ENCODE measurements at places on chromosomes 3 and 15. TPM values are rescaled to one million over a fixed set of nuclear protein-coding genes. Genes with fewer than 3 reads are reported as not detected.

The LRRIQ4 gene
- total RNA-seq: not detected

The NEDD4 gene
- total RNA-seq: 12.9 TPM

GRCh38 chr15:91282486-91282885 lies 182.4 kb downstream of the SV2B start:
- no peak overlapping the region for H3K27ac ChIP-seq
- no peak for DNase-seq
- H3K4me3 ChIP-seq: no peak overlapping the region
- H3K36me3 ChIP-seq: no peaks in the 10 kb centered on the region

DNA sequence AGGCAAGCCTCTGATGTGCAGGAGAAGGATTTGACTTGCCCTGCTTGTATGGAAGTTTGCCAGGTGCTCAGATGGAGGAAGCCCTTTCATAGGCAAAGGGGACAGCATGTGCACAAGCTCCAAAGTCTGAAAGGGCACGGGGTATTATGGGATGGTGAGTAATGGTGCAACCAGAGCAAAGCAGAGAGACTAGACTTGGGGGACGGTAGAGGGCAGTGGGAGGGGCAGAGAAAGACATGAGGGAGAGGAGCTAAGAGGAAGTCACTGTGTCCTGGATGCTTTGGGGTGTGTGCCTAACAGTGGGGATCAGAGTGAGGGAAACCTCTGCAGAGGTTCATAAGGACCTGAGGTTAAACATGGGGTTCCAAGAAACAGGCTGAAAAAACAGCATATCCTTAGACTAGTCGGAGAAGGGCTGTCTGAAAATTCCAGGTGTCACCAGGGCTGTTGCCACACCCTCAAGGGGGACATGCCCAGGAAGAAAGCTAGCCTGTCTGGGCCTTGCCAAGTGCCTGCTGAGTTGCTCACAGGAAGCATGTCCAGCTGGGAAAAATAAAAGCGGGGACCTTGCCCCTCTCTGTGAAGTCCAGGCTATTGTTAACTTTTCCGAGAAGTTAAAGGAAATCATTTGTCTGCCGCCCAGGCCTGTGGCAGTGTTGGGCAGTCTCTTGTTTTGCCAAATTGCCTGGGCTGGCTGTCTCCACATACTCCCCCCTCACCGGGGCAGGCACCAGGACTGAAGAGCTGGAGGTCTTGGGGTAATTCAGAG lies 47.1 kb downstream of the HRH1 start:
- H3K27ac ChIP-seq: peak overlapping the region; percentile 49
- no peak overlapping the region for H3K4me3 ChIP-seq
- H3K27me3 ChIP-seq: no peaks in the 10 kb centered on the region
- no peaks in the 10 kb centered on the region for H3K4me1 ChIP-seq

- H3K36me3 ChIP-seq: no peaks in the 10 kb centered on the region
- no peak for DNase-seq
- H3K27me3 ChIP-seq: no peaks in the 10 kb centered on the region
- H3K27ac ChIP-seq: no peak overlapping the region
- no peak overlapping the region for H3K4me3 ChIP-seq
- no peaks in the 10 kb centered on the region for H3K4me1 ChIP-seq
Measured at GRCh38 chr15:36066757-36067156, 512.7 kb upstream of the CDIN1 start.

The CD86 gene
- total RNA-seq: 10.2 TPM

GRCh38 chr3:130894130-130894985 lies 474 bp downstream of the ATP2C1 start:
- H3K4me3 ChIP-seq: peak overlapping the region; percentile 93
- peaks cover 35% of the 10 kb centered on the region for H3K4me1 ChIP-seq
- H3K27me3 ChIP-seq: no peaks in the 10 kb centered on the region
- peak; percentile 14 for DNase-seq
- H3K36me3 ChIP-seq: no peaks in the 10 kb centered on the region

The SCN11A gene
- 0.30 TPM for total RNA-seq

DNA sequence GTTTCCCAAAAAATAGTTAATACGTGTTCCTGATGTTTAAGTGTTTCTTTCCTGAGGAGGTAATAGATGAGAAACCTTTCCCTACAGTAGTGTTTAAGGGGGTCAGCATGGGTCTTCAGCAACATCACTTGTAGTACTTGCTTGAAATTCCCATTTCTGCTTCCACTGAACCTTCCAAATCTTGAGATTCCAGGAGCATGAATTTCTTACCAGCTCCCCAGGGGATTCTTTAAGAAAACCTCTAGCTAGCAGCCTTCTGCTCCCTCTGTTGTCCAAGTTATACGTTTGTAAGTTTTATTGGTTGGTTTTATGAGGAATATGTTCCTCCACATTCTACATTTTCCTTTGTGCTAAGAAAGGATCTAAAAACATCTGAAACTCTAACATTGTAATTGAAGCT lies 38.2 kb upstream of the ACP3 start:
- no peak for DNase-seq
- H3K36me3 ChIP-seq: no peaks in the 10 kb centered on the region
- H3K4me3 ChIP-seq: no peak overlapping the region
- no peaks in the 10 kb centered on the region for H3K27me3 ChIP-seq

DNA sequence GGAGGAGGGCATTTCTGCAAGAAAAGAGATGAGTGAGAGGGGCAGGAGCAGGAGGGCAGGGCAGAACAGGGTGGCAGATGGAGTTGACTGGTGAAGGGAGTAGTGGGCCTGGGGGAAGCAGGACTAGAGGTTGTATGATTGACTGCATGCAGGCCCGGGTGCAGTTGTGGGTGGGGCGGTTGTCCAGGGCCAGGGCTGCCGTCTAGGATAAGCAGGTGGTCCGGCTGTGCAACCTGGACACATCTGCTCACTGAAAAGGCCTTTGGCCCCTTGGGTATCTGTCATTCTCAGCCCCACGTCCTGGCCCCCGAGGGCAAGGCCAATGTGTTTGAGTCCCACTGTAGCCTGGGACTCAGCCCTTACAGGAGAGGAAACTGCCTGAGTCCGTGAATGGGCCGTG lies 25.4 kb downstream of the ALS2CL start:
- no peak for DNase-seq
- no peak overlapping the region for H3K27ac ChIP-seq

The PIGBOS1 gene
- 35.8 TPM for total RNA-seq

GRCh38 chr3:157233923-157234322 lies 74.0 kb upstream of the CCNL1 start:
- H3K27me3 ChIP-seq: no peaks in the 10 kb centered on the region
- H3K36me3 ChIP-seq: no peaks in the 10 kb centered on the region
- H3K4me3 ChIP-seq: no peak overlapping the region
- DNase-seq: no peak
- no peaks in the 10 kb centered on the region for H3K4me1 ChIP-seq

GRCh38 chr3:157810924-157811718 lies 295.1 kb downstream of the SHOX2 start:
- H3K27ac ChIP-seq: no peak overlapping the region
- no peaks in the 10 kb centered on the region for H3K4me1 ChIP-seq
- no peak for DNase-seq
- no peak overlapping the region for H3K4me3 ChIP-seq
- no peaks in the 10 kb centered on the region for H3K27me3 ChIP-seq

DNA sequence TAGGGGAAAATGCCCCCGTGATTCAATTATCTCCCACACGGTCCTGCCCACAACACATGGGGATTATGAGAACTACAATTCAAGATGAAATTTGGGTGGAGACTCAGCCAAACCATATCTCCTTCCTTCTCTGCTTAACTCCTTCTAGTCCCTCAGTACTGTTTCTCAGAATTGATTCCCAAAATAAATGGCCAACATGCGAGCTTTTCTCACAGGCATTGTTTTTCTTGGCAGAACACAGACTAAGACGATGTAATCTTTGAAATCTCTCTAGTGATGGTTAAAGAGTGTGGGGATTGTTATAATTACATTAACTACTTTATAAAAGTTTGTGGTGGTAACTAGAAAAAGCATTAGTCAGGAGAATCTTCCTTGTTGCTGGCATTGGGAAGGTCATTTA lies 366.5 kb downstream of the LPP start:
- no peaks in the 10 kb centered on the region for H3K36me3 ChIP-seq
- no peaks in the 10 kb centered on the region for H3K27me3 ChIP-seq
- H3K4me1 ChIP-seq: no peaks in the 10 kb centered on the region

GRCh38 chr3:12972043-12972442 lies 101.2 kb downstream of the IQSEC1 start:
- DNase-seq: no peak
- H3K27me3 ChIP-seq: no peaks in the 10 kb centered on the region
- H3K4me1 ChIP-seq: peaks cover 7% of the 10 kb centered on the region
- H3K27ac ChIP-seq: no peak overlapping the region
- no peaks in the 10 kb centered on the region for H3K36me3 ChIP-seq

GRCh38 chr3:43481375-43481774 lies 140.4 kb downstream of the ANO10 start:
- H3K36me3 ChIP-seq: no peaks in the 10 kb centered on the region
- no peak overlapping the region for H3K4me3 ChIP-seq
- H3K27me3 ChIP-seq: no peaks in the 10 kb centered on the region
- no peak for DNase-seq
- H3K4me1 ChIP-seq: peaks cover 6% of the 10 kb centered on the region

GRCh38 chr3:179811321-179812095 lies 158.7 kb downstream of the USP13 start:
- no peak overlapping the region for H3K4me3 ChIP-seq
- H3K4me1 ChIP-seq: no peaks in the 10 kb centered on the region
- no peak for DNase-seq
- peak overlapping the region; percentile 24 for H3K27ac ChIP-seq
- H3K36me3 ChIP-seq: no peaks in the 10 kb centered on the region
- H3K27me3 ChIP-seq: no peaks in the 10 kb centered on the region

DNA sequence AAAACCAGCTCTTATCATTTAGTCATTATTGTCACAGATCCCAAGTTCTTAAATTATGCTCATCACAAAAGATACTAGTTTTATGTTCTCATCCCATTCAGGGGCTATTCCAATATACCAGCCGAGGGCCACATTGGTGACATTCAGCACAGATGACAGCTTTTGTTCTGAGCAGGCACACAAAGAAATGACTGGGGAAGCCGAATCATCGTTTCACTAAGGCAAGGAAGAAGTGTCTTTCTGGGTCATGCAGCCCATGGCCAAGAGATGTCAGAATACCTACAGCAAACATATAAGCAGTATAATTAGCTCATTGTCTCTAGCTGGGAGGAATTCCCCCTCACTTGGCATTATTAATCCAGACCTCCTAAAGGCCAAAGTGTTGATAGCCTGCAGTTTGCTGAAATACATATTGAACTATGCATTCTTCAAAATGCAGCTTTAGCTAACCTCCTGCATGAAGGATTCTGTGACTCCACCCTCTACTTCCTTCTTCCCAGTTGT lies 100.2 kb downstream of the CNTN4 start:
- H3K4me3 ChIP-seq: no peak overlapping the region
- DNase-seq: no peak
- no peaks in the 10 kb centered on the region for H3K27me3 ChIP-seq
- H3K27ac ChIP-seq: no peak overlapping the region
- no peaks in the 10 kb centered on the region for H3K4me1 ChIP-seq

The MINAR1 gene
- total RNA-seq: 0.21 TPM

GRCh38 chr15:62895139-62895866 lies 147.2 kb upstream of the TPM1 start:
- no peak overlapping the region for H3K27ac ChIP-seq
- DNase-seq: no peak
- peaks cover 32% of the 10 kb centered on the region for H3K4me1 ChIP-seq
- no peaks in the 10 kb centered on the region for H3K27me3 ChIP-seq
- no peak overlapping the region for H3K4me3 ChIP-seq

DNA sequence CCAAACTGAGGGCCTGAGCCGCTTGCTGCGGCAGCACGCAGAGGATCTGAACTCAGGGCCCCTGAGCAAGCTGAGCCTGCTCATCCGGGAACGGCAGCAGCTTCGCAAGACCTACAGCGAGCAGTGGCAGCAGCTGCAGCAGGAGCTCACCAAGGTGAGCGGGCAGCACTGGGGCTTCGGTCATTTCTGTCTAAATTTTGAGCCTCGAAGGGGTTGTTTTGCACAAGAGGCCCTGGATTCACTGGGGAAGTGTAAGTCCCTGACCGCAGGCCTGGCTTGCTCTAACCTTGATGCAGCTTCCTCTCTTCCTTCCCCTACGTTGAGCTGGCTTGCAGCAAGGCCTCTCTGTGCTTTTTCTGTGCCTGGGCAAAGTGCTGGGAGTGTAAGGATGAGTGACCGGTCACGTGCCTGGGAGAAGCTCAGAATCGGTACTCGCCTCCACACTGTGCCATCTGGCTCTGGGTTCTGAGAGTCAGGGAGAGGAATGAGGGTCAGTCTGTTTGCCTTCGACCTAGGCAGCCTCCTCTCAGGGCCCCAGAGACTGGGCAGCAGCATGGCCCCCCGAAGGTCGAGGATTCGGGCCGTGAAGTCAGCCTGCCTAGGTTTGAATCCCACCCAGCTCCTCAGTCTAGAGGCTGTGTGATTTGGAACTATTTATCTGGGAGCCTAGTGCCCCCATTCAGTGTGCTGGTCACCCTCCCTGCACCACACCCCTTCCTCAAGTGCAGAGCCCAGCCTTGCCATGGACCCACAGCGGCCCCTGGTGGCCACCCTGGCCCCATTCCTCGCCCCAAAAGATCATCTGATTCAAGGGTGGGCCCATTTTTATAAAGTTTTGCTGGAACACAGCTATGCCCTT lies 1.4 kb downstream of the FES start:
- H3K36me3 ChIP-seq: peaks cover 63% of the 10 kb centered on the region
- H3K27me3 ChIP-seq: no peaks in the 10 kb centered on the region
- peaks cover 34% of the 10 kb centered on the region for H3K4me1 ChIP-seq
- H3K27ac ChIP-seq: peak overlapping the region; percentile 97

The C3orf85 gene
- not detected for total RNA-seq

The SI gene
- total RNA-seq: not detected

- H3K36me3 ChIP-seq: peaks cover 3% of the 10 kb centered on the region
- H3K27me3 ChIP-seq: no peaks in the 10 kb centered on the region
- H3K27ac ChIP-seq: no peak overlapping the region
Measured at GRCh38 chr3:183966361-183966791, 51.3 kb downstream of the ABCC5 start.

The SERPINI2 gene
- not detected for total RNA-seq

GRCh38 chr15:90907838-90908507 lies 4.9 kb downstream of the MAN2A2 start:
- H3K27ac ChIP-seq: peak overlapping the region; percentile 96
- no peaks in the 10 kb centered on the region for H3K27me3 ChIP-seq

The SNTN gene
- not detected for total RNA-seq

DNA sequence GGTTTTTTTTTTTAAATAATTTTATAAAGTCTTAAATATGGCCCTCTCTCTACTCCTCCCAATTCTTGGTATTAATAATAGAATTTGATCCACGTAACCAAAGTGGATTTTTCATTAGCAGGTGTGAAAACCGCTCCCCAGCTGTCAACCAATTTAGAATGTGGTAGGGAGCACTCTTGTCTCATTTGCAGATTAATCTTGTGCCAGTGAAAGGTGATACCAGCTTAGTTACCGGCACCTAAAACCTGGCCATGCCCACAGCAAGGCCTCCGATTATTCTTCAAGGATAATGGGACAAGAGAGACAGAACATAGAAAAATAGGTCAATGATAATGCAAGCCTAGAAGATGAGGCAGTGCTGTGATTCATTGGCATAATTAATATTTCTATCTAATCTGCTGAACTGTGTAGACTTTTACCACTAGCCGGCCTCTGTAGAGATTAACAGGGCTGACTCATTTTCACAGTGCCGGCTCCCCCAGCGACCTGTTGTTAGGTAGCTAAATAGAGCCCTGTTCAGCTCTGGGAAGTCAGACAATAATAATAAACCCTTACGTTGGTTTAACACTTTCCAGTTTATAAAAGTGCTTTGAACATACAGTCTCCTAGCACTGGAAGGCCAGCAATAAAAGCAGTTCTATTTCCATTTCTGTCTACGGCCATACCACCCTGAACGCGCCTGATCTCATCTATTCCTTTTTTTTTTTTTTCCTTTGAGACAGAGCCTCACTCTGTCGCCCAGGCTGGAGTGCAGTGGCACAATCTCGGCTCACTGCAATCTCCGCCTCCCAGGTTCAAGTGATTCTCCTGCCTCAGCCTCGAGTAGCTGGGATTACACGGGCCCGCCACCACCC lies 102.9 kb downstream of the SHQ1 start:
- H3K4me3 ChIP-seq: no peak overlapping the region
- H3K4me1 ChIP-seq: no peaks in the 10 kb centered on the region
- H3K36me3 ChIP-seq: peaks cover 7% of the 10 kb centered on the region
- no peak for DNase-seq
- H3K27ac ChIP-seq: no peak overlapping the region
